PC-3 (cell line): ENCODE measurements at places on chromosomes 13 and 19.
A peak's percentile ranks its signal among the peaks of the same experiment; 100 is the strongest.

- H3K36me3 ChIP-seq: no peaks in the 10 kb centered on the region
- H3K27ac ChIP-seq: no peak overlapping the region
- no peaks in the 10 kb centered on the region for H3K27me3 ChIP-seq
- DNase-seq: no peak
Measured at GRCh38 chr13:109884462-109884861, 98.1 kb upstream of the IRS2 start.

- no peaks in the 10 kb centered on the region for H3K27me3 ChIP-seq
- no peak for DNase-seq
- no peak overlapping the region for H3K4me3 ChIP-seq
- H3K36me3 ChIP-seq: no peaks in the 10 kb centered on the region
- no peak overlapping the region for H3K27ac ChIP-seq
- H3K4me1 ChIP-seq: no peaks in the 10 kb centered on the region
Measured at GRCh38 chr13:21326155-21327031, 132.7 kb downstream of the ZDHHC20 start.

- H3K4me3 ChIP-seq: no peak overlapping the region
- H3K27me3 ChIP-seq: no peaks in the 10 kb centered on the region
- DNase-seq: no peak
- peak overlapping the region; percentile 100 for H3K27ac ChIP-seq
- H3K4me1 ChIP-seq: peaks cover 66% of the 10 kb centered on the region
Measured at GRCh38 chr13:73169971-73170370, 111.2 kb downstream of the KLF5 start.

GRCh38 chr19:45958769-45959516 lies 14.7 kb downstream of the NOVA2 start:
- H3K36me3 ChIP-seq: no peaks in the 10 kb centered on the region
- peaks cover 27% of the 10 kb centered on the region for H3K4me1 ChIP-seq
- H3K27ac ChIP-seq: no peak overlapping the region

GRCh38 chr19:8352134-8352827 lies 9.2 kb upstream of the KANK3 start:
- H3K27me3 ChIP-seq: no peaks in the 10 kb centered on the region
- no peaks in the 10 kb centered on the region for H3K36me3 ChIP-seq
- H3K4me3 ChIP-seq: peak overlapping the region; percentile 42; the same call in 1 of the 2 replicates
- peaks cover 21% of the 10 kb centered on the region for H3K4me1 ChIP-seq
- H3K27ac ChIP-seq: no peak overlapping the region

DNA sequence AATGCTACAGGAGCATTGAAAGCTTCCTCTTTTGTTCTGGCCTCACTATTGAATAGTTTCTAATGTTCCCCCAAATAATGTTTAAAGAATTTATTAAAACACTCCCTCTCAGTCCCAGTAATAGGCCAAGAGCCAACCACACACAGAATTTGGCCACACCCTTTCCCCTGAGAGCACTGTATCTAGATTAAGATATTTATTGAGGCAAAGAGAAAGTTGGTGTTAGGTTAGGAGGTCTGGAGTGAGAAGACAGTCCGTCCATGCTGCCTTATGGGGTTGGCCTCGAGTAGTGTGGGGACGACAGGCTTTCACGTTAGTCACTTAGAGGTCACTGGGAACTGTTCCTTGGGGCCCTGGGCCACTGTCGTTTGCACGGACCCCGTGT lies 122.9 kb upstream of the RNF113B start:
- H3K27me3 ChIP-seq: no peaks in the 10 kb centered on the region
- no peaks in the 10 kb centered on the region for H3K36me3 ChIP-seq
- no peak for DNase-seq
- no peak overlapping the region for H3K4me3 ChIP-seq

GRCh38 chr19:7238051-7238450 lies 56.2 kb downstream of the INSR start:
- no peaks in the 10 kb centered on the region for H3K36me3 ChIP-seq
- no peaks in the 10 kb centered on the region for H3K4me1 ChIP-seq
- H3K27me3 ChIP-seq: no peaks in the 10 kb centered on the region
- no peak overlapping the region for H3K4me3 ChIP-seq
- H3K27ac ChIP-seq: no peak overlapping the region

GRCh38 chr13:26386026-26386425 lies 132.1 kb downstream of the CDK8 start:
- peak overlapping the region; percentile 66 for H3K27ac ChIP-seq
- peak; percentile 57 for DNase-seq
- H3K4me3 ChIP-seq: no peak overlapping the region
- no peaks in the 10 kb centered on the region for H3K36me3 ChIP-seq
- peaks cover 22% of the 10 kb centered on the region for H3K4me1 ChIP-seq
- H3K27me3 ChIP-seq: no peaks in the 10 kb centered on the region

DNA sequence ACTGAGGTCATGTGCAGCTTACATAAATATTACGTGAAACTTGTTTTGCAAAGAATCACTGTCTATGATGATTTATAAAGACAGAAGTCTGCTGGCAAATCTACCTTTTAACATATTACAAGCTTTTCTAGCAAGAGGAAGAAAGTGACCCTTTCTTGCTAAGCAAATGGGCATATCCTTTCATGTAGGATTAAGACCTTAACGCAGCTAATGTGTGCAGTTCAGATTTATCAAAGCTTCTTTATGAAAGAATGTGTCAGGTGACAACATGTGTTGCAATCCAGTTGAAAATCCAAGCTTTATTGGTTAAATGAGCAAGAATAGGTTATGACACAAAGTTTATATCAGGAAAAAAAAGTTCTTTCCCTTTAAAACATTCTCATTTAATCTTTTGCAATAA lies 115.6 kb upstream of the NBEA start:
- no peak overlapping the region for H3K27ac ChIP-seq
- DNase-seq: no peak
- no peaks in the 10 kb centered on the region for H3K4me1 ChIP-seq
- no peaks in the 10 kb centered on the region for H3K27me3 ChIP-seq
- no peaks in the 10 kb centered on the region for H3K36me3 ChIP-seq
- no peak overlapping the region for H3K4me3 ChIP-seq

DNA sequence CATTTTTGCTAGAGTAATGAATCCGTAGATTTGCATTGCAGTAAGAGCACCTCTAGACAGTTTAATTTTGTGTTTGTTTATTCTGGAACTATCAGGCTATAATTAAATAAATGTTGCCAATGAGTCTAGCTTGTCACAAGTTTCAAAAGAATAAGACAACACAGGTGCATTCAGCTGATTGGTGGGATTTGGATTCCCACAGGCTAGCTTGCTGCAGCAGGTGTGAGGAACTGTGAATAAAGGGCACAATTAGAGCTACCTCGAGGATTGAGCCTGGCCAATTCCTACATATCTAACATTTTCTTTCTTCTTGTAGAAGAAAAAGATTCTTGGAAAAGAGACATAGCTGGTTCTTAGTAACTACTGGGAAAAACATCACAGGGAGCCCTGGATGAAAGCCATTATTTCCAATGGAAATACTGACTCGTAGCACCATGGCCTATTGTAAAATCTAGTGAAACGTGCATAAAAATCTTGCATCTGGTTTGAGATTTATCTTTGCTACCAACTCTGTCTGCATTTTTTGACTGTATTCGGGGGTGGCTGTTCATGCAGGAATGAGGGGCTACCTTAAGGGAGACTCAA lies 360.9 kb downstream of the FGF9 start:
- peaks cover 10% of the 10 kb centered on the region for H3K27me3 ChIP-seq
- H3K27ac ChIP-seq: no peak overlapping the region
- H3K4me1 ChIP-seq: no peaks in the 10 kb centered on the region
- no peak for DNase-seq
- no peaks in the 10 kb centered on the region for H3K36me3 ChIP-seq

DNA sequence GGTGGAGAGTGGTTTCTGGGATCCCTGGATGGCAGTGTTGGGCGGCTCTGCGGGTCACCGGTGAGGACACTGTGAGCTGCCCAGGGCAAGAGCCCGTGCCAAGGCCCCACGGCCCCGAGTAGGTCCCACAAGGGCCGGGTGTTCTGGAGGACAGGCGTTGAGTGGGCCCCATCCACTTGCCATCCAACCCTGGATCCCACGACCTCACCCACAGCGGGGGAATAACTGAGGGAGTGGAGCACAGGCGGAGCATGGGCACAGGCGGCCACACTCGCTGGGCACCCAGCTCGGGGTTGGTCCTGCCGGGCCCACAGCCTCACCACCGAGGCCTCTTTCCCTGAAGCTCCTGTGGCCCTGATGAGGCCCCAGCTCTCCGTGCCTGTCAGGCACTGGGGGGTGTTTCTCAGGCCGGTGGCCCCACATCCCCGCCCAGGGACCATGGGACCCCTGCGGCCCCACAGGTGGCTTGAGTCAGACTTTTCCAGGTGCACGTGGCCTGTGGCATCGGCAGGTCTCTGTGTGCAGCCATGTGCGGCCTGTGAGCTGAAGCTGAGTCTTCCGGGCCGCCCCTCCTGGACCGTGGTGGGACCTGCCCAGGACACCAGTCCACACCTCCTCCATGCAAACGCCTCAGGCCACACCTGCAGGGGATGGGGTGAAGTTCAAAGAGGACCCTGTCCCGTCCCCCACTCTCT lies 16.6 kb downstream of the TMEM255B start:
- no peak overlapping the region for H3K27ac ChIP-seq
- no peaks in the 10 kb centered on the region for H3K27me3 ChIP-seq
- H3K36me3 ChIP-seq: peaks cover 9% of the 10 kb centered on the region; the same call in 1 of the 2 replicates

- no peak overlapping the region for H3K27ac ChIP-seq
- H3K4me3 ChIP-seq: no peak overlapping the region
- H3K27me3 ChIP-seq: peaks cover 7% of the 10 kb centered on the region; the same call in 1 of the 2 replicates
Measured at GRCh38 chr13:52847682-52848432, 583 bp downstream of the PCDH8 start.

DNA sequence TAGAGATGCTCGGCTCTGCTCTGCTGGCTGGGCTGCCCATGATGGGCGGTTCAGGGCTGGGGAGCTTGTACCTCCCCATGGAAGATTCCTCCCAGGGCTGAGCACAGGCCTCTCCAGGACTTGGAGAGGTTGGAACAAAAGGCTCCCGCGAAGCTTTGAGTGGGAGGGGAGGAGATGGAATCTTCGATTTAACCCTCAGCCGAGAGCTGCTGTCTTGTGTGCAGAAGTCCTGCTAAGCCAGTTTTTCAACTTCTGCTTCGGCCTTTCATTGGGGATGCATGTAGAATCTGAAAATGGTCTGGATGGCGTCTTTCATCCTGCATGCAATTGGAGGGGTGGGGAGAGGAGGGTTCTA lies 163.3 kb downstream of the KDM4B start:
- H3K36me3 ChIP-seq: 0 out of 2 replicates have a peak, but pooled peaks cover under 1% of the 10 kb centered on the region
- H3K27me3 ChIP-seq: no peaks in the 10 kb centered on the region
- H3K4me1 ChIP-seq: peaks cover 7% of the 10 kb centered on the region
- H3K4me3 ChIP-seq: no peak overlapping the region

DNA sequence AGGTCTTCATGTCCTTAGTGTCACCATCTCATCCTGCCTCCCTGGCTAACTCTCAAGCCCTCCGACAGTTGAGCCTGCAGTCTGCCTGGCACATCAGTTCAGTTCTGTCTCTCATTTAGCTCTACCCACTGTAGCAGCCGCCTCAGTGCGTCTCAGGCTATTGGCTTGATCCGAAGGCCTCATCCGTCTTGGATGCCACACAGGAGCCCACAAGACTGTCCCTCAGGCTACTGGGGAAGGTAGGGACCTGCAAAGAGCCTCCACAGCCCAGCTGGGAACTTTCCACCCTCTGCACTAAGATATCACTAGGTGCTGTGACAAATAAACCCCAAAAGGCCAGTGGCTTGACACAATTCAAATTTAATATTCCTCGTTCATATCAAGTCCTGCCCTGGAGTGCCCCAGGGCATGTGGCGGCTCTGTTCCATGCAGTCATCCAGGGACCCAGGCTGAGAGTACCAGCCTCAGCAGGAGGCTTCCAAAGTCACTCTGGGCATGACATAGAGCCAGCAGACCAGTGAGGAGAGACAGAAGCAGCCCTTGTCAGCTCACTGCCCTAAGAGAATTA lies 5.7 kb downstream of the VSTM2B start:
- no peaks in the 10 kb centered on the region for H3K36me3 ChIP-seq
- H3K27ac ChIP-seq: no peak overlapping the region
- H3K4me3 ChIP-seq: no peak overlapping the region
- DNase-seq: no peak

GRCh38 chr19:5247957-5248705 lies 92.5 kb downstream of the PTPRS start:
- H3K4me1 ChIP-seq: no peaks in the 10 kb centered on the region
- H3K36me3 ChIP-seq: no peaks in the 10 kb centered on the region
- no peak overlapping the region for H3K4me3 ChIP-seq
- no peaks in the 10 kb centered on the region for H3K27me3 ChIP-seq
- no peak for DNase-seq

DNA sequence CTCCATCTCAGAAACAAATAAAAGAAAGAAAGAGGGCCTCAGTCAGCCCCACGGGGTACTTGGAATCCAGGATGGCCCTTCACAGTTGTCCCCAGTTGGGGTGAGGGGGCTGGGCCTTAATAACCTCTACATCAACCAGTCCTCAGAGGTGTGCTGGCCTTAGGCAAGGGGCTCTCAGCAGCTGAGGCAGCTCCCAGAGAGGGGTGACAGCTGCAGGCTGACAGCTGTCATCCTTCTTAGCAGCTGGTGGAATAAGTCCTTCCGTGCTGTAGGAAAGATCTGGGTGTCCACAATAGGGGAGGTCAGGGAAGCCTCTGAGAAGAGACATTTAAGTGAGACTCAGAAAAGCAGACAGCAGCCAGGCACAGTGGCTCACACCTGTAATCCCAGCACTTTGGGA lies 7.4 kb downstream of the BCAM start:
- no peak for DNase-seq
- H3K27ac ChIP-seq: no peak overlapping the region
- H3K36me3 ChIP-seq: no peaks in the 10 kb centered on the region
- no peak overlapping the region for H3K4me3 ChIP-seq
- H3K4me1 ChIP-seq: no peaks in the 10 kb centered on the region
- no peaks in the 10 kb centered on the region for H3K27me3 ChIP-seq

- H3K4me1 ChIP-seq: peaks cover 22% of the 10 kb centered on the region
- no peaks in the 10 kb centered on the region for H3K36me3 ChIP-seq
- no peak overlapping the region for H3K4me3 ChIP-seq
- peak; percentile 97 for DNase-seq
- H3K27ac ChIP-seq: peak overlapping the region; percentile 84
Measured at GRCh38 chr19:4870025-4870700, 2.7 kb upstream of the PLIN3 start.

DNA sequence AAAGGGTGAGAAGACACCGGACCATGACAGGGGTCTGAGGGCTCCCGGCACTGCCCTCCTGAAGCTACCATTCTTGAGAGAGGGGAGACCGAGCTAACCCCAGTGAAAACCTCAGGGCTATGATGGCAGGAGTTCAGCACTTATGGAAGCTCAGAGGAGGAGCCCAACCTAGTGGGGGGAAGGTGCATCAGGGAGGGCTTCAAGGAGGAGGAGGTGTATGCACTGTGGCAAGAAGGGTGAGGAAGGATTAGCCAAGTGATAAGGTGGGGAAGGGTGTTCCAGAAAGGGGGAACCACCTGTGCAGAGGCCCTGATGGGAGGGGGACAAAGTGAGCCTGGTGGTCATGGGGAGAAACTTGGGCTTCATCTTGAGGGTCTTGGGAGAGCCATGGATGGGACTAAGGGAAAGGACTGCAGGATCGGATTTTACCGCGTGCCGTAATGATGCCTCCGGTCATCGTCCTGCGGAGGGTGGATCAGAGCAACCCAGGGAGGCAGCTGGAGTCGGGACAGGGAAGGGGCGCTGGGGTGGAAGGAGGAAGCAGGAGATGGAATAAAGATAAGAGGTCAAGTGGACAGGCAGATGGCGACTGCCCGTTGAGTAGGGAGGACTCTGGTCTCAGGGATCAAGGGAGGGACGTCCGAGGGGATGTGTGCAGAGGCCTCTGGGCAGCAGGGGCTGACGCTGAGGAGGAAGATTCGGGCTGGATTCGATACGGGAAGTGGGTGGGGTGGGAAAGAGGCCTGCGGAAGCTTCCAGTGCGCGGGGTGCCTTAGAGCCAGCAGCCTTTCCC lies 13.3 kb upstream of the PSMD8 start:
- peaks cover 6% of the 10 kb centered on the region; the same call in 1 of the 2 replicates for H3K4me1 ChIP-seq
- peaks cover 22% of the 10 kb centered on the region for H3K27me3 ChIP-seq
- H3K36me3 ChIP-seq: no peaks in the 10 kb centered on the region
- DNase-seq: no peak
- no peak overlapping the region for H3K27ac ChIP-seq

GRCh38 chr19:28670836-28671235 lies 542.1 kb downstream of the UQCRFS1 start:
- no peaks in the 10 kb centered on the region for H3K36me3 ChIP-seq
- H3K27ac ChIP-seq: no peak overlapping the region
- H3K4me3 ChIP-seq: no peak overlapping the region
- no peaks in the 10 kb centered on the region for H3K4me1 ChIP-seq
- no peak for DNase-seq
